ENCODE measurements at places on chromosomes 12 and 14.

DNA sequence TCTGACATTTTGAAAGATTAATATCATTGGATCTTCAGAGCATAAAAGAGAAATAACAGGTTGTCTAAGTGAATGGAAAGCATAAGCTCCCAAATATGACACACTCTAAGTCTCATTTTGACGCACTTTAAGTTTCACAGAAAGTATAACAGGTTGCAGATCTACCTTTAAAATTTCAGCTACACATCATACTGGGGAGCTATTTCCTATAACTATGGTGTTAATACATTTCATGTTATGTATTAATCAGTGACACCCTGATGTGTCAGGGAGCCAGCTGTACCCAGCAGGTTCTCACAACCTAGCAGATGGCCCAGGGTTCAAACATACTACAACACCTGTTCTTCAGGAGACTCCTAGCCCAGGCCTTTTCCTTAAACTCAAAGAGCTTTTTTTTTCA lies 31.1 kb upstream of the TMX1 start:
- DNase-seq: no peak

- no peak for DNase-seq
Observed at GRCh38 chr14:74085047-74085637, 386 bp downstream of the LIN52 start.

DNA sequence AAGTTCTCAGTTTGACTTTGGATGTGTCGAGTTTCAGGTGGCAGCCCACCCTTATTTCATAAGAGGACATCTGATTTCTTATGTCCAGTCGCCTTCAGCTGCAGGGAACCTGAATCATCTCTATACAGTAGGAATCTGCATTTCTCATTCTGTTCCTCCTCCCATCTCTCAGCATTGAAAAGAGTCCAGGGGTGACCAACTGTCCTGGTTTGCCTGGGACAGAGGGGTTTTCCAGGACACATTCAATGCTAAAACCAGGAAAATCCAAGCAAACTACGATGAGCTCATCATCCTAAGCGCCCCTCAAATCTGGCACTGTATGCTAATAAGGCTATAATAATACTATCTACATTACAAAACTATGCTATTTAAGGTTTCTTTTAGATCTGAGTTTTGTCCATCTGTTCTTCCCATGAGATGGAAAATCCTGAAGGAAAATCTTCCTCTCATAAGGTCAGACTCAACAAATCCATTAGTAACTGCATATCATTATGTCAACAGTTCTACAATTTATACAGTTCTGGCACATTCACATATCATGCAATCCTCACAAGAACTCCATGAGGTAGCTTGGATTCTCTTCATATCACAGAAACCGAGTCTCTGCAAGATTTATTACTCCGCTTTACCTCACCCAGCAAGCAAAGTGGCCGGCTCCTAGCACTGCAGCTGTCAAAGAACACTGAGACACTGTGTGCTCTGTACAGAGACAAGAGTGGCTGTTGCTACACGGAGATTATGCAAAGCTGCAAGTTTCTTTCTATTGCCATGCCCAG lies 15.6 kb upstream of the CALM1 start:
- DNase-seq: no peak

DNA sequence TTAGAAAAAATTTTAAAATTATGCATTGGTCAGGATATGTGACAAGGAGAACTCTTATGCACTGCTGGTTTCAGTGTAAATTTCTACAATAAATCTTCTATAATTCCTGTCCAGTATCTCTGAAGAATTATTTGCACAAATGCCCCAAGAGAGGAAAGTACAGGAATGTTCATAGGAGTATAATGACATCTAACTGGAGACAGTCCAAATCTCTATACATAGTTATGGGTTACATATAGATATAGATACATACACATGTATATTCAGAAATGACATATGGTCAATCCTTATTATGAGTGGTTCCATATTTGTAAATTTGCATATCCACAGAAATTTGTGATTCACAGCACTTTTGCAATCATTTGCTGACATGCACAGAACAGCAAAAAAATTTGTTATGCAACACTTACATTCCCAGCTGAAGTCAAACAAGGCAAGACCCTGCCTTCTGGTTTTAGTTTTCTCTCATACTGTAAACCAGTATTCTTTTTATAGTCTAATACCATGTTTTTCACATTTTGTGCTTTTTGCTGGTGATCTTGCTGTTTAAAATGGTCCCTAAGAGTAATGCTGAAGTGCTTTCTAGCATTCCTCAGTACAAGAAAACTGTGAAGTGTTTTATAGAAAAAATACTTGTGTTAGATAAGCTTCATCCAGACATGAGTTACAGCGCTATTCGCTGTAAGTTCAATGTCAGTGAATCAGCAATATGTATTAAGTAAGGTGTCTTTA lies 103.8 kb downstream of the SLC16A7 start:
- DNase-seq: no peak

- DNase-seq: no peak
Observed at GRCh38 chr14:25463480-25463879, 413.5 kb upstream of the STXBP6 start.

DNA sequence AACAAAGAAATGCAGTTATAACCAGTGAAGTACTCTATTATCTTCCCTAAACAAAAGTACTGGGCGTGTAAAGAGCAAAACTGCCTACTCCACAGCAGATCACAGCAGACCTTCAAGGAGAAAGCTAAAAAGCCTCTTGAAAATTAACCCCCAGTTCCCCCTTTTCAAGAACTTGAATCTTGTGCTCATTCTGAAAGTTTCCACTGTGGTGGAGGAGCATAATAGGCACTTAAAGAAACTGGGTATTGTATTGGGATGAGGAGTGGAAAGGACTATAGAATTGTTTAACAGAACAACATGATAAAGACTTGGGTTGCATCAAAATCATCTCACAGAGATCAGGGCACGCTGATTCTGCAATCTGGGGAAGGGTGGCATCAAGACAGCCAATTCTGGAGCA lies 51.1 kb downstream of the SLC25A47 start:
- no peak for DNase-seq

- DNase-seq: no peak
Observed at GRCh38 chr12:115354007-115354890, 670.3 kb upstream of the TBX3 start.

DNA sequence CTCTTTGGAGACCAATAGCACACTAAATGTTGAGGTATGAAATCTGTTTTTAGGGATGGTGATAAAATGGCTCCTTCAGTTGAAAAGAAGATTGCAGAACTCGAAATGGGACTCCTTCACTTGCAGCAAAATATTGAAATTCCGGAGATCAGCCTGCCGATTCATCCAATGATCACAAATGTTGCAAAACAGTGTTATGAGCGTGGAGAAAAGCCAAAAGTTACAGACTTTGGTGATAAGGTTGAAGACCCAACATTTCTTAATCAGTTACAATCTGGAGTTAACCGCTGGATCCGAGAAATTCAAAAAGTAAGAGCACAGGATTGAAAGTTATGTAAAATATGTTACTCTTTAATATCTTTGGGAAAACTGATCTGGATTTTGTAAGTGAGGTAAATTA lies 15.3 kb downstream of the DYNC1H1 start:
- no peak for DNase-seq

- no peak for DNase-seq
Observed at GRCh38 chr12:21852251-21852650, 77.7 kb upstream of the KCNJ8 start.

DNA sequence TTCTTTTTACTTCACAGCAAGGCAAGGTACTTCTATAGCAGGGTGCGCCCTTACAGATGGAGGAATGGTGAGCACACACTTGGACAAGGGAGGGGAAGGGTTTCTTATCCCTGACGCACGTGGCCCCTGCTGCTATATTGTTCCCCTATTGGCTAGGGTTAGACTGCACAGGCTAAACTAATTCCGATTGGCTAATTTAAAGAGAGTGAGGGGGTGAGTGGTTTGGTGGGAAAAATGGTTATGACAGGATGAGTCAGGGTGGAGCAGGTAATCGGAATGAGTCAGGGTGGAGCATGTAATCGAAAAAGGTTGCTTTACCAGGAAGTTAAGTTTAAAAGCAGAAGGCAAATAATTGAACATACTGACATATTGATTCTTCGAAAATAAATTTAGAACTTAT lies 23.7 kb upstream of the RAB21 start:
- DNase-seq: no peak

- DNase-seq: no peak
Observed at GRCh38 chr14:92223025-92223424, 99.9 kb upstream of the SLC24A4 start.

DNA sequence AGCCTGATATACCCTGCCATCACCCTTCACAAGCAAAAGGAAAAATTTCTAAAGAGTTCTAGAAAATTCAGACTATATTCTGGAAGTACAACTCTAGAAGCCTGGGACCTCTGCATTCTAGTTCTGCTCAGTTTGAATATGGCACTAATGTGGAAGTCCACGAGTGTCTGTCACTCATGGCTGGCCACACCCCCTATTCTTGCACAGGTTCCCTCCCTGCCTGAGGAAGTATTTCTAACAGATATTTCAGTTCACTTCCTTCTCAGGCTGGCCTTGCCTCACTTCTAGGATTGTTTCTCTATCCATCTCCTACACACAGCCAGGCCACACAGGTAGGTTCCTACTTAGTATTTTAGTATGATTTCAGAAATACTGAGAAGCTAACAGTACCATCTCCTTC lies 67.4 kb downstream of the PHLDA1 start:
- DNase-seq: no peak

DNA sequence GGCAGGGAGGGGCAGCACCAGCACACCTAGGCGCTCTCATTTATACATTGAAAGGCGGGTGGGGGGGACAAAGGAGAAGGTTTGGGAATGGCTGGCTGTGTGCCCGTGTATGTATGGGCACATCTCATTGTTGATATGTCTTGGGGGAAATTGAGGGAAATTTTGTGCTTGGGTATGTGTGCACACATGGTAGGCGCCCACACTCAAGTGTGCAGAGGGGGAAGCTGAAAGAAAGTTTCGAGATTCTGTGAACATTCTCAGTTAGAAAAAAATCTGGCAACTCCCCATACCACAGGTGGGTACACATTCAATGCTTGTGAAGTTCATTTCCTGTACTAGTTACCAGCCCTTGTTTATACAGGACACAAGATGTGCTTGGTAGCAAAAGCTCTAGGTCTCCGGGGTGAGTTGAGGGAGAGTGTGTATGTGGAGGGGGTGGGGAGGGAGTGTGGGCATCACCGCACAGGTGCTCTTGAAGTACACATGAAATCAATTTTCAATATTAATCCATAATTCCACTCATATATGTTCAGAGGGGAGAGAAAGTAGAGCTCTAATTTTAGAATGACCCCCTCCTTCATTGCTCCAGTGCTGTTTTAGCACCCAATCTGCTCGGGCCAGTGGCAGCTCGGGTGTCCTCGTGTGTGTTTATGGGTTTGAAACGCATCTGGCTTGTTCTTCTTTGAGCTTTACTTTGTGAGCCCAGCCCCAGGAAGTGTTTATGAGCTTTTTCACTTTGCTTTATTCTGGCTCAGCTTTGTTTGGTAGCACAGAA lies 286.0 kb downstream of the ZFP36L1 start:
- no peak for DNase-seq

DNA sequence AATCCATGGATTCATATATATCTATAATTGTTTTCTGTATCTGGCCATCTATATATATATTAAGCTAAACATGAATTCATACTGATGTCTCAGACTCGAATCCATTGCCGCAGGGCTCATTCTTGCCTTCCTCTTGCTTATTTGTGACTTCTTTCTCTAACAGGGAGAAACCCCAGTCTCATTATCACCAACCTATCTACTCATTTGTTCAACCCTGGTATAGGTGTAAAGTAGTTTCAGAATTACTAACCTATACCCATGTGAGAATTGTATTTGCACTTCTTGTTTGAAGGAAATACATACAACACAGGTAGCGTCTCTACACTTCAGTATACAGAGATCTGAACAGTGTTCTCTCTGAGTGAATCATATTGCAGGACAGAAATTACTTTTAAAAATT lies 77.7 kb downstream of the PTPN11 start:
- DNase-seq: no peak

DNA sequence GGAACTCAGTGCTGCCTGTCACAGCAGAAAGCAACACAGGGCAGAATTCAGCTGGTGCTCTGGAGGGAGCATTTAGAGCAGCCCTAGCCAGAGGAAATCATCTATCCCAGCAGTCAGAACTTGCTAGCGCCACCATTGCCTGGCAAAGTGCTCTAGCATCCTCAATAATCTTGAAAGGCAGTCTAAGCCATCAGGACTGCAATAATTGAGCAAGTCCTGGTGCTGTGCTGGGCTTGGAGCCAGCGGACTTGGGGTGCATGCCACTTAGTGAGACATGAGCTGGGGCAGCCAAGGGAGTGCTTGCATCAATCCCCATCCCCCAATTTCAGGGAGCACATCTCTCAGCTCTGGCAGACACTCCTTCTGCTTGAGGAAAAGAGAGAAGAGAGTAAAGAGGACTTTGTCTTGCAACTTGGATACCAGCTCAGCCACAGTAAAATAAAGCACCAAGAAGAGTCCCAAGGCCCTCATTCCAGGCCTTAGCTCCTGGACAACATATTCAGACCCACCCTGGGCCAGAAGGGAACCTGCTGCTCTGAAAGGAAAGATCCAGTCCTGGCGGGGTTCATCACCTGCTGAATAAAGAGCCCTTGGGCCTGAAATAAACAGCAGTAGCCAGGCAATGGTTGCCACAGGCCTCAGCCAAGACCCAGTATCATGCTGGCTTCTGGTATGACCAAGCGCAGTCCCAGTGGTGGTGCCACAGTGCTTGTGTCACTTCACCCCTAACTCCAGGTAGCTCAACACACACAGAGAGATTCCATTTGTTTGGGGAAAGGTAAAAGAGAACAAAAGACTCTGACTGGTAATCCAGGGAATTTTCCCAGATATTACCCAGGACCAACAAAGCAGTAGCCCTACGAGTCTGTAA lies 44.5 kb upstream of the ZDHHC17 start:
- DNase-seq: no peak

DNA sequence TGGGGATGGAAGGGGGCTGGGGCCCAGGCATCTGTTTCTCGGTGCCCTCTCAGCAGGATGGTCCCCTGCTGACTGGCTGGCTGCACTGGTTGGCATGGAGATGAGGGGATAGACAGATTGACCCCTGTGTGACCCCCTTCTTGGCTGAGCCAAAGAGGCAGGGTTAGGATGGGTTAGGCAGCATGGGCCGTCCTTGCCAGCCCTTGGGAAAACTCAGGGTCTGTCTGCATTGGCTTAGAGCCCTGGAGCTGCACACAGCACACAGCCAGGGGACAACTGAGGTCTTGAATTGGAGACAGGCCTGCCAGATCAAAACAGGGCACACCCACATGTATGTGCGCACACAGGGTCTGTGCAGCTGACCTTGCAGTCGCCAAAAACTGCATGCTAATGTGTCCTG lies 11.2 kb upstream of the LRP1-AS start:
- DNase-seq: no peak

DNA sequence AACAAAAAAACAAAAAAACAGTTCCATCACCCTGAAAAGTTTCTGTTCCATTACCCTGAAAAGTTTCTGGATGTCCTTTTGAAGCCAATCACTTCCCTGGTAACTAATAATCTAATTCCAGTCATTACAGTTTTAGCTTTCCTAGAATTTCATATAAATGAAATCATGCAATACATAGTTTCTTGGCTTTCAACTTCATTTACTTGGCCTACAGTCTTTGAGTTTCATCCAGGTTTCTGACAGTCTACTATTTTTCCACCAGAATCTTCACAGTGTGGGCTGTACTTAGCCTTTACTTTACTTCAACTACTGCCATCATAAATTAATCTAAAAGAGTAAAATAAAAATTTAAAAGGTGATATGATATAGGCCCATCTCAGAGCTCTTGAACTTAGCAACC lies 55.5 kb downstream of the RPS6KA5 start:
- DNase-seq: no peak
